Activated T-helper 1 cell treated with Interleukin-2 at 50 U/mL for 16 hours (primary cell): ENCODE measurements at places on chromosomes 13 and 19.

DNA sequence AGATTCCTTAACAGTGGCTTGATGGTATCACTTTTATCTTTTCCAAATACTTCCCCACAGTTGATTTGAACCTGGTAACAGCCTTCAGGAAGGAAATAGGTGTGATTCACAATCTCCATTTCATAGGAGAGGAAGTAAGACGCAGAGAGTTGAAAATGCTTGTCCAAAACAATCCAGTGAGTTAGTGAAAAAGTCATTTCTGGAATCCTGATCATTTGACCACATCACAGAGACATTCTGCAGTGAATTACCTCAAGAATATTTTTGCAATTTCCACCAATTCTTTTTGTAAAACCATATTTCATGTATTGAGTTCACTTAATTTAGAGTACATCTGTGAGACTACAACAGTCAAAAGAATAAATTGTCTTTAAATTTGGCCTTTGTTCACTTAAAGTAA is 292.8 kb downstream of the DCLK1 start:
- no peak for DNase-seq

GRCh38 chr13:70027551-70027950 is 80.1 kb upstream of the ATXN8OS start:
- no peak for DNase-seq

DNA sequence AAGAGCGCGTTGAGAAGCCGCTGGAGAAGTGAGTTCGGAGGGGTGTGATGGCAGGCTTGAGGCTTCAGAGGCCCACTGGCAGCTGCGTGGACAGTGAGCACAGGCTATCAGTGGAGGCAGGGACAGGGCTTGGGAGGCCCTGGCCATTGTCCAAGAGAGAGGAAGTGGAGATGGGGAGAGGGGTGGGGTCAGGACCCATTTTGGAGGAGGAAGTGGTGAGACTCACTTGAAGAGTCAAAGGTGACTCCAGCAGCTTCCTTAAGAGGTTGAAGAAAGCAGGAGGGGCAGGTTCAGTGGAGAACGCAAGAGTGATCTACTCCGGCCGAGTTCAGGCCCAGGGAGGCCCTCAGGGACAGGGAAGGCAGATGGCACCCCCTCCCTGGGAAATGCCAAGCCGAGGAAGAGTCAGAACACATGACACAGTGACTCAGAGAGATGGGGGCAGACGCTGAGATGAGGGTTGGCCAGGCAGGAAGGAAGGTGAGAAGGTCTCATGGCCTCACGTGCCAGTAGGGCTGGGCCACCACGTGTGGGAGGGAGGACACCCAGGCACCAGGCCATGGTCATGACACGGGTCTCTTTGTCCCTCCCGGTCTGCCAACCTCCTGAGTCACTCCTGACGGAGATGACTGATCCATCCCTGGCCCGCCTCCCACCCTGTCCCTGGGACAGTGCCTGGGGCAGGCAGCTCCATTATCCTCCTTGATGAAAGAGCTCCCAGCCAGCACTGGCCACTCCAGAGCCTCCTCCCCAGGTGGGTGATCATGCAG is 10.1 kb upstream of the CD22 start:
- no peak for DNase-seq

DNA sequence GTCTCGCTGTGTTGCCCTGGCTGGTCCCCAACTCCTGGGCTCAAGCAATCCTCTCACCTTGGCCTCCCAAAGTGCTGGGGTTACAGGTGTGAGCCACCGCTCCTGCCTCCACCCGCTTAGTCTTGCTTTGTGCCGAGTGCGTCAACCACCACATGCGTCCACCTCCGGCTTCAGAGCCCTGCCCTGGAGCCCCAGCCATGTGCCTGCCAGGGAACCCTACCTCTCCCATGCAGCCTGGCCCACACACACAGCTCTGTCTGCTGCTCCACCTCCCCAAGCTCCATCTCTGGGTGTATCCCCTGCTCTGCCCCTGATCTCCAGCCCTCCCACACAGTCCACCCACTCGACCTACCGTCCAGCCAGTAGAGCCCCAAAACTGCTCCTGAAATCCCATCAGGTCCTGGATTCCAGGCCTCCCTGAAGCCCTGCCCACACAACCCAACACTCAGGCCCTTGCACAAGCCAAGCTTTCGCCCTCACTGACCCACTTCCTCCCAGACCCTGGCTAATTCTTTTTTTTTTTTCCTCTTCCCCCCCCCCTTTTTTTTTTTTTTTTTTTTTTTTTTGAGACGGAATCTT is 9.6 kb downstream of the CYP2F1 start:
- DNase-seq = no peak

DNA sequence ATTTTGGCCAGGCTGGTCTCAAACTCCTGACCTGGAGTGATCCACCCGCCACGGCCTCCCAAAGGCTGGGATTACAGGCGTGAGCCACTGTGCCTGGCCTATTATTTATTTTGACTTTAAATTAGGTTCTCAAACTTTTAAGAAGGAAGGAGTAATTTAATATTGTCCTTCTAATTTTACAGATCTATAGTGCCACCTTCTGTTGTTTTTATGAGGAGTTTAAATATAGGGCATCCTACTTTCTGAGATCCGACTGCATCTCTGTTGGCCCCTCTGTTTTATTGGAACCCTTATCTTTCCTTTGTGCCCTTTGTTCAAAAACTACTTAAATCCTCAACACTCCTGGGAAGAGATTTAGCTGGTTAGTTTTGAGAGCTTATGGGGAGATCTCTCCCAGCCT is 25.4 kb upstream of the ZMYM5 start:
- no peak for DNase-seq

DNA sequence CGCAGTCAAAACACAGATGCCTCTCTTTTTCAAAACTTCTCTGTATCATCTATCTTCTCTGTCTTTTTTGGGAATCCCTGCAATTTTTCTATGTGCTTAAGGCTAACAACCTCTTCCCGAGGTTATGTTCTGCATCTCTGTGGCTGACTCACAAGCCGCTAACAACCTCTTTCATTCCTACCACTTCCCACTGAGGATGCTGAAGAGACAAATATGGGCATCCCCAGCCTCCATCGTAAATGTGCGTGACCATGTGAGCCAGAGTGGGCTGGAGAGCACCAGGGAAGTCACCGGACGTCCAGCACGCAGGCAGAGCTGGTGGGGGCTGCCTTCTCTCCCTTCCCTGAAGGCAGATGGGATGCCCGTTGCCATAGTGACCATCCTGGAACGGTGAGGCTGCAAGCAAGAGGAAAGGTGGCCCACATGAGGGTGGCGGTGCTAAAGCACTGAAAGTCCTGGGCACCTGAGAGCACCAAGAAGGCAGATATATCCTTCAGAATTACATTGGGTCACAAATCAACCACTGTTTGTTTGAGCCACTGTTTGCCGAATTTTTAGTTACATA is 122.8 kb downstream of the SHISA2 start:
- no peak for DNase-seq

GRCh38 chr19:19548915-19549759 is 11.1 kb downstream of the CILP2 start:
- DNase-seq = no peak

- peak; percentile 81 for DNase-seq
Measured at GRCh38 chr19:19627621-19628500, at the start of gene LPAR2. TSS of gene LPAR2 (minus strand) at chr19:19628220. CDS start at chr19:19627275, 945 bp downstream.

DNA sequence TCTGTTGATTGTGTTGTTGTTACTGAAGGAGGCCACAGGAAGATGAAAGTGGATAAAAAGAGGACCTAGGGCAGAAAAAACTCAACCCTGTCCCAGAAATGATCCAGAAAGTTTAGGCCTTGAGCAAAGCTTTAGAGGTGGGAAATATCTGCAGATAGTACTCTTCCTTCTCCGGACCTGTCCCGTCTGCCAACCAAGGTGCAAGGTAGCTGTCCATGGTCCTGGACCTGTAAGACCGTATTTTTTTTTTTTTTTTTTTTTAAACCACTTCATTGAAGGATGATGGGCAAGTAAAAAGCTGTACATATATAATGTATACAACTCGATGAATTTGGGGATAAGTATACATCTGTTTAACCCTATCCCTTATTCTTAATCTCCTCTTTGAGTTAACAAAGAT is 225.9 kb downstream of the OLFM4 start:
- no peak for DNase-seq

DNA sequence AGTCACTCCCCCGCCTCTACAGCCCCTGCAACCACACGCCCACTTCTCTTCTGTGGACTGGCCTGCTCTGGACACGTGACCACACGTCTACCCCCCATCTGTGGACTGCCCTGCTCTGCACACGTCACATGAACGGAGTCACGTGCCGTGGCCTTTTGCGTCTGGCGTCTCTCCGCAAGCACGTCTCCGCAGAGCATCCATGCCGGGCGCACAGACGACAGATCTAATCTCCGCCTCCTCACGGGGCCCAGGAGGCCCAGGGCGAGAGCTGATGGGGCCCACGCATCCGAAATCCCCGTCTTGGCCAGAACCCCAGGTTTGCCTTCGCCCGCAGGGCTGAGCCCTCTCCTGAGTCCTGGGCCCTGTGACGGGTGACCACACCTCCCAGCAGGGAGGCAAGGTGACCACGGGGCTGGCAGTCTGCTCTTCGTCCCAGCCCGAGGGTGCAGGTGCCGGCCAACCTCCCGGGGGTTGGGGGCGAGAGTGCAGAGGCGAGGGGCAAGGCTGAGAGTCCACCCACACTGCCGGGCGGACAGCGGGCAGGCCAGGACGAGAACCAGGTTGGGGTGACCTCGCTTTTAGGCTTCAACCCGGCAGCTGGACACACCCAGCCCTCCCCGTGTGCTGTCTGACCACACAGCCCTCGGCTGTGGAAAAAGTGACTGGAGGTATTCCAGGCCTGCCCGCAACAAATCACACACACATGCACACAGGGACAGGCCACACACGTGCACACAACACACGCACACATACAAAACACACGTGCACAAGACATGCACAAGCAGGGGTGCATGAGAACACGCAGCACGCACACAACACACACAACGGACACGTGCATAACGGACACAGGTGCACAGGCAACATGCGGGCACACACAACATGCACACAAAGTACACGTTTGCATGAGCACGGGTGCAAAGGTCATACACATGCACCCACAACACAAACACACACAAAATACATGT is 3.9 kb downstream of the SBNO2 start:
- no peak for DNase-seq

DNA sequence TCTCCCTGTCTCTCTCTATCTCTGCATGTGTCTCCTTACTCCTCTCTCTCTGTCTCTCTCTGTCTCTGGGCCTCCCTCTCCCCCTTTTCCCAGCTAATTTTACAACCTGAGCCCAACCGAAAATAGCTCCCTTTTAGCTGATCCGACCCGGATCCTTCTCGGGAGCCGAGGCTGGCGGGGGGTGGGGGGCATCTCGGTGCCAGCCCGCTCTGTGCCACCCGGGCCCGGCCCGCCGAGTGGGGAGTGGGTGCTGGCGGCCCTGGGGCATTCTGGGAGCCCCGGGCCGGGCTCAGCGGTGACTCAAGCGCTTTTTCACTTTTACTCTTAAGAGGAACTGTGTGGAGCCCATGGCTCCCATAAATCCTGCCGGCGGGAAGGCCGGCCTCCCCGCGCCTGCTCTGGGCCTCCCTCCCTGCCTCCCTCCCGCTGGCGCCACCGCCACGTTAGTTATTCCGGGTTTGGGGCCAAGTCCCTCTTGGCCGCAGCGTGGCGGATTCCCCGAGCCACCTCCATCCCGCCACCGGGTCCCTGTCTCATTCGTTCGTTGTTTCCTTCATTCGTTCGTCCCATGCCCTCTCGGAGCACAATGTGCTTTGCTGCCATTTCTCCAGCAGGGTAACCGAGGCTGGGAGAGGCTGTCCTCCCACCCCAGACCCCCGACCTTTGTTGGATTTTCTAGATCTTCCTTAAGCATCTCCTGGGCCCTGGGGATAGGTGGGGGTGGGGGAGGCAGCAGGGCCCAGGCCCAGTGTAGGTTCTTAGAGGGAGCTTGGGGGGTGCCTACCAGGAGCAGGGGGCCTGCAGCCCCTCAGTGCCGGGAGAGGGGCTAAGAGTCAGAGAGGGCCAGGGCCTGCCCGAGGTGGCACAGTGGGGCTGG is 3.2 kb downstream of the NFIC start:
- no peak for DNase-seq

DNA sequence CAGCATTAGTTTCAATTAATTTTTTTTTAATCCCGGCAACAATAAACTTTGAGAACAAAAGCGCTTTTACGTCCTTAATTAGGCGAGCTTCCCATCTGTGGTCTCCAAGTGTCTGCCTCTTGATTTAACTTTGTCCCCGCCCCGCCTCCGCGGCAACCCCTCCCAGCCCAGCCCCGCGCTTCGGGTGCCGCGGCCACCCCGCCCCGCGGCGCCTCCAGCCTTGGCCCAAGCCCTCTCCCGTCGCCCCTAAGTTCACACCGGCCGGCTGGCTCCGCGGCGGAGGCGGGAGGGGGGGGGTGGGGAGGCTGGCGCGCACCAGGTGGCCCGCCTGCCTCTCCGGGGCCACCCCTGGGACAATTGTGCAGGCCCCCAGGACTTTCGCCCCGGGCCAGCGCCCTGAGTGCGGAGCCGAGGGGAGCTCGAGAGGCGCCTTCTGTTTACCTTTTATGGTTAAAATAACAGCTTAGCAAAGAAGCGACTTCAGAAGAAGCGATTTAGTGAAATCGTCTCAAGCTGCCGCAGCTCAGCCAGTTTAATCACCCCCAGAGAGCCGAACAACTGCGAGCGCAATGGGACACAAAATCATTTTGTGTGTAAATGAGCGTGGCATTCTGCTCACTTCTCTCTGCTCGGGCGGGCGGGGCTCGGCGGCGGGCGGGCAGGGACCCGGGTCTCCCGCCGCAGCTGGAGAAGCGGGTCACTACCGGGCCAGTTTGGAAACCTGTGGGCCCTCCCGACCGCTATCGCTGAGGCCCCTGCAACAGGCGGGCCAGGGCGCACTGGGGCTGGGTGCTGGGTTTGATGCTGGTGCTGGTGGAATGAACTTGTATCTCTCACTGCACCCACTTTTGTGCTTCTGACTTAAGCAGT is 1.4 kb downstream of the KCTD15 start:
- DNase-seq = no peak

DNA sequence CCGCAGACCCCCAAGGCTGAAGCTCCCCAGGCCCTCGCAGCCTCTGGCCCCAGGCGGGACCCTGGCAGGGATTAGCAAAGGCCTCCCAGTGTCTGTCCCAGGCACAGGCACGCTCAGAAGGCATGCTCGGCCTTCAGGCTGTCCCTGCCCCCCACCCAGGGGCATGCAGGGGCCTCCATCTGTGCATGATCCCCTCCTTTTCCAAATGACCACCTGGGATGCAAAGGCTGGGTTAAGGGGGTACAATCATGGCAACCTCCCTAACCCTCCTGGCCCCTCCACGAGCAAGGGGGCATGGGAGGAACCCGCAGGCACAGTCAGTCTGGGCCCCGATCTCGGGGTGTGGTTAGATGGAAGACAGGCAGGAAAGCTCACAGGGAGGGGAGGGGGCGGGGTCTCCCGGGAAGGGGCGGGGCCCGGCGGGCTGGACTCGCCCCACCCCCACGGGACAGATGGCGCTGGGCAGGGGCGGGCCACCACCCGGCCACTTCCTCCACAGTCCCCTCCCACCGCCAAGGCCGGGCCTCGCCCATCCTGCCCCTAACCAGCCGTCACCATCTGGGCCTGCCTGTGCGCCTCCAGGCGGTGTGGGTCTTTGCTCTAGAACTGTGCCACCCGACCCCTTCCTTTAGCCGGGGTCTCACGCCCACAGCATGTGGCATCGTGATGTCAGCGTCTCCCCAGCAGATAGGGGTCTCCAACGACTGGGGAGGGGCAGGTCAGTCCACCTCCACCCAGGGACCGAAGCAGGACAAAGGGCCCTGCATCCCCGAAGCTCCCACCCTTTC is 7.0 kb upstream of the REXO1 start:
- peak; percentile 81 for DNase-seq

GRCh38 chr13:53672005-53672404 is 643.4 kb downstream of the OLFM4 start:
- no peak for DNase-seq
